ENCODE measurements at places on chromosomes 13 and 19.

GRCh38 chr13:41452462-41452861 lies 4.9 kb upstream of the RGCC start:
- no peak for DNase-seq

DNA sequence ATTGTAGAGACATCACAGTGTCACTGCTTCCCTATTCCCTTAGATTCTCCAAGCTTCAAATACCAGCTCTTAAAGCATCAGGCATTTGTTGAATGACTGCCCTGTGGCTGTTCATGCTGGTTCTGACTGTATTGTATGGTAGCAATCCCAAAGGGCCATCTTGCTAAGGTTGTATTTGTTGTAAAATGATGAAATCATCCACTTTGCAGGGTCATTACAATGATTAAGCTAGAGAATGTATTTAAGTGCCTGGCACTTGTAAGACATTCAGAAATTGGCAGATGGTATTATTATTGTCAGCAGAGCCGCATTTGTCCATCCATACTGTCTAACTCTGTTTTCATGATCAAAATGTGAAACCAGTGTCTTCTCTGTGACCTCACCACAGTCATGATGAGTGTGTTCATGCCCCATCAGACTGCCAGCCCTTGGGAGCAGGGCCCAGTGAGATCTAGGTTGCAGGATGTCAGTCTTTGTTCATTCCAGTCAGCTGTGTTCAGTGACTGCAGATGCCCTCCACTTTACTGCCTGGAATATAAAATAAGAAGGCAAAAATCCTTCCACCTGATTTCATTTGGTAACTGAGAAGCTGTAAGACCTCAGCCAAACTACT lies 86.1 kb downstream of the DHRS12 start:
- no peak for DNase-seq

DNA sequence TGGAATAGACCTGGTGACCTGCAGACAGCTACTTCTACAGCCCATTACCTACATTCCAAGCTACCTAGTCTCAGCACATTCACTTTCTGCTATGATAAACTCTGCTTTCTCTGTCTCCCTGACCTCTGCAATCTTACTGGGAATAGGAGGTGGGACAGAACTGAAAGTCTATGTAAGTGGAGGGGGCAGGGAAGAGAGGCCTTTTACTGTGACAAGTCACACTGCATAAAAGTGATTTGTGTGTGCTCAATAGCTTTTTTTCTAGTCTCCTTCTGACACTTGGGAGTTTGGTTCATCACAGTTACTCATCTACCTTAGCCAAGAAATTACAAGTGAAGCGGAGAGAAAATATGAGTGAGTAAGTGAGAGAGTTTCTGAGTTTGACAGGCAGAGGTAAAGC lies 322.4 kb downstream of the OLFM4 start:
- no peak for DNase-seq

DNA sequence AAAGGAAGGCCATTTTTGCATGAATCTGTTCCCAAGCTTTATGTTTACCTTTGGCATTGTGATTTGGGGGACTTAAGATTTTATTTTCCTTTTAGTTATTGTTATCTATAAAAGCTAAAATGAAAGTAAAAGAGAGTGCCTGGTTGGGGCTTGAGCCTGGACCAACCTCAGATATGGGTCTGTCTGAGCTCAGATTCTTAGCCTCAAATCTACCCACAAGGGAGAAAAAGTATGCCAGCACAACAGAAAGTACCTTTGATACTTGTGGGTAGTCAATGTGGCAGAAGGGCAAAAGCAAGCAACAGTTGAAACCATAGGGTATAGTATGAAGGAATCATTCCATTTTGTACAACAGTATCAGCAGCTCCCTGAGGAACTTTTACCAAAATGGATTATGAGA lies 26.6 kb upstream of the KBTBD6 start:
- no peak for DNase-seq

DNA sequence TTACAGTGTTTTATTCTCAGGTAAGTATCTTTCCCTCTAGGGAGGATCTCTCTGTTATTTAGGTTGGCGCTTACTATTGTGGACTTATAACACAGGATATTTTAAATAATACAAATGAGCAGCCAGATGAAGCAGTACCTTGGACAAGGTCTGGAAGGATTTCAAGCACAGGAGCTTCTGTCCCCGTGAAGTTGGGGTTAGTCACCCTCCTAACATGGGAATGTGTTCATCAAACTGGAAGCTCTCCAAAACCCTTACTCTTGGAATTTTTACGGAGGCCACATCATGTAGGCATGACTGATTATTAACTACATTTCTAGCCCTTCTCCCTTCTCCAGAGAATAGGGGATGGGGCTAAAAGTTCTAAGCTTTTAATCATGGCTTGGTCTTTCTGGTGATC lies 38.3 kb upstream of the SPRY2 start:
- DNase-seq: no peak

DNA sequence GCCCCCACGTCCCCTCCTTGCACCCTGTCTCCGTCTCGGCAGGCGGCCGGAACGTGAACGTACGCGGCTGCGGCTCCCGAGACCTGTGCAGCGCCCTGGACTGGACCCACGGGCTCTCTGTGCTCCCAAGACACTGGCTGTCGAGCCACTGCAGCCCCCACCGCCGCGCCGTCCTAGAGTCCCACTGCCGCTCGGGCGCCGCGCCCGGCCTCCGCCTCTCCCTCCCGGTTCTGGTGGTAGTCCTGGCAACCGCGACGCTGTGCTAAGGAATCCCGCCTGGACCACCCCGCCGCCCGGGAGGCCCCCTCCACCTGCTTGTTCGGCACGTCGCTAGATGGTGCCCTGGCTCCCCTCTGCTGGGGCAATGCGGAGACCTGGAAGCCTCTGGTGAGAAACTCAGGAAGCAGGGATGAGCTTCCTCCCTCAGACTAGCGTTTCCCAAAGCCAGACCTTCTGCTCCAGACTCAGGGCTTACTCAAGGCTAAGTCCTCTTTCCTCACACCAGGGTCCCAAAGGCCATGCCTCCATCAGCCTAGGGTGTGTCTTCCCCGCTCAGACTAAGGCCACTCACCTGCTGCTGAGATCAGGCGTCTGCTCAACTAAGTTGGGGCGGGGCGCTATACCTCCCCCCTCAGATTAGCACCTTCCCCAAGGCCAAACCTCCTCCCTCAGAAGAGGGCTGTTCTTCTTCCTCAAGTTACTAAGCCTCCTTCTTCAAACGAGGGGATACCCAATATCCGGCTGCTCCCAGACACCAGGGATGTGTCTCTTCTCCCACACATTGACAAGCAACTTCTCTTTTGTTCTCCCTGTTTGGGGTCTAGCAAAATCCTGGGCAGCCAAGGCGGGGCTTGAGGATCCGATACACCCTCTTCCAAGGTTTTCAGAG lies 16.1 kb upstream of the IRGC start:
- no peak for DNase-seq

- no peak for DNase-seq
These were observed 68.8 kb downstream of the ZNF536 start for GRCh38 chr19:30441011-30441410.

DNA sequence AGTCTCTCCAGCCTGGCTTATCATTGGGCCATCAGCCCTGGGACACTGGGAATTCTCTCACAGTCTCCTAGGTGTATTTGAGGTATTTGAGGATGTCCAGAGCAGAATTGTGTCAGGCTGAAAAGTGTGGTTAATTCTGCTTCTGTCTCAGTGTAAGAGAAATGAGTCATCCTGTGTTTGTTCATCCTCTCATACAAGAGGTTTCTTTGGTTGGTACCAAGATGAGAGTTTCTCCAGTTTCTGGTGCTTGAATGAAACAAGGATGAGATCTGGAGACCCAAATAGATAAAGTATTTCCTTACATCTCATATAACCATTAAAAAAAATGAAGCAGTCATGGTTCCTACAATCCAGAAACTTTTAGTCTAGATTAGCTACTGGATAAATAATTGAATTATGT lies 7.7 kb downstream of the ZNF253 start:
- no peak for DNase-seq

GRCh38 chr19:17681505-17682125 lies 6.5 kb downstream of the UNC13A start:
- DNase-seq: no peak

GRCh38 chr13:53220038-53220437 lies 191.4 kb downstream of the OLFM4 start:
- no peak for DNase-seq

- peak; percentile 22 for DNase-seq
These were observed 11.9 kb upstream of the PRKD2 start for GRCh38 chr19:46728693-46729339.

DNA sequence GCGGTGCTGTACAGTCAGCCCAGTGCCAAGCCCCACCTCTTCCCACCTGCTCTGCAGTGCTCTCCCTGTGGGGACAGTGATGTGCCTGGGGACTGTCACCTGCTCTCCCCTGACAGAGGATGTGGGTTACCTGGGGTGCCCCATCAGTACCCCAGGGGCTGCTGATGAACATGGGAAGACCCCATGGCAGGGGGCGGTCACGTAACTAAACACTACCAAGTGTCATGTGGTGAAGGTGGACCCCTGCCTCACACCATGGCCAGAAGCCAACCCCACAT lies 12.7 kb downstream of the KDM4B start:
- DNase-seq: no peak

DNA sequence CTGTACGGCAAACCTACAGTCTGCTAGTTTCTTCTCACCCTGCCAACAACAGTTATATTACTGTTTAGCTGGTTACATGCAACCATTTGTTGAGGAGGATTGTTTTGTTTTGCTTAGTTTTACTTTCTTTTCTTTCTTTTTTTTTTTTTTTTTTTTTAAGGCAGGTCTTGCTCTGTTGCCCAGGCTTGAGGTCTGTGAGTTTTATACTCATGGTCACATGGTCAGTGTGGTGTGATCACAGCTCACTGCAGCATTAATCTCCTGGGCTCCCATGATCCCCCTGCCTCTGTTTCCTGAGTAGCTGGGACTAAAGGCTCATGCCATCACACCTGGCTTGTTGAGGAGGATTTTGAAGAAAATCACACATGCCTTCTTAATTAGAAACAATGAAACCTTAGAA lies 505.6 kb downstream of the GPC5 start:
- no peak for DNase-seq

DNA sequence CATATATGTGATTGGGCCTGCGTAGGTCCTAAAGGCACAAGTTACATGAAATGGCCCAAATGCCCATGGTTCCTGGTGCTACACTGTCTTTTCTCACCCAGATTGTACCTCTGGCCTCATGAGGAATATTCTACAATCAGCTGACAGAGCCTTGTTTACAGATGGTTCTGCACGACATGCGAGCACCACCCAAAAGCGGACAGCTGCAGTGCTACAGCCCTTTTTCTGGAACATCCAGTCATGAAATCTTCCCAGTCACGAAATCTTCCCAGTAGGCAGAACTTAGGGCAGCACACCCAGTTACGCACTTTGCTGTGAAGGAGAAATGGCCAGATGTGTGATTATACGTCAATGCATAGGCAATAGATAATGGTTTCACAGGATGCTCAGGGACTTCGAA lies 7.7 kb upstream of the ELF1 start:
- no peak for DNase-seq

- DNase-seq: no peak
These were observed 70.4 kb upstream of the FARP1 start for GRCh38 chr13:98072476-98072875.

DNA sequence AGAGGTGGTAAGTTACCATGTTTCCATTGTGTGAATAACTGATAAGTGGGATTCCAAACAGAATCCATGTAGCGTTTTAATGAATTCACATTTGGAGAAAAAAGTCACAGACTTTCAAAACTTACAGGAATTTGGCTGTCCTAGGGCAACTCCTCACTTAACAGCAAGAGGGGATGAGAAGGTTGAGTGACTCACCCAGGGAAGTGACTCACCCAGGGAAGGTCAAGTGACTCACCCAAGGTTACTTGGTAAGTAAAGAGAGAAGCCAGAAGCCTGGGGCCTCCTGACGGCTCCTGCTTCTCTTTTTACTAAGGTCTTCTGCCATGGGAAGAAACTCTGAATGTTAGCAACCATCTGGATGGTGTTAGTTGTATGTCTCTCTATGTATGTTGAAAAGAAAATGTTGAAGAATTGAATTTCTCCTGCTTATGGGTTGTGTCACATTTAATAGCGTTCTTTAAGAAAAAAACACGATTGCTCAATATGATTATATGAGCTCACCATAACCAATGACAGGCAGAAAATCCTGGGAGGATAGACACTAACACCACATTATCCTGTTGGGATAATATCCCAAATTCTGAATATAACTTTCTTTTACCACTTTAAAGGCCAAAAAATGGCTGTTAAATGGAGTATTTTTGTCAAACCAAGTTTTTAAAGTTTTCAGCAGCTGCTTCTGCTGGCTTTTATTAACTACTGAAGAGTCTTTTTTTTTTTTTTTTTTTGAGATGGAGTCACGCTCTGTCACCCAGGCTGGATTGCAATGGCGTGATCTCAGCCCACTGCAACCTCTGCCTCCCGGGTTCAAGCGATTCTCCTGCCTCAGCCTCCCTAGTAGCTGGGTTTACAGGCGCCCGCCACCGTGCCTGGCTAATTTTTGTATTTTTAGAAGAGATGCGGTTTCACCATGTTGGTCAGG lies 195.6 kb downstream of the GGACT start:
- DNase-seq: peak; percentile 93

DNA sequence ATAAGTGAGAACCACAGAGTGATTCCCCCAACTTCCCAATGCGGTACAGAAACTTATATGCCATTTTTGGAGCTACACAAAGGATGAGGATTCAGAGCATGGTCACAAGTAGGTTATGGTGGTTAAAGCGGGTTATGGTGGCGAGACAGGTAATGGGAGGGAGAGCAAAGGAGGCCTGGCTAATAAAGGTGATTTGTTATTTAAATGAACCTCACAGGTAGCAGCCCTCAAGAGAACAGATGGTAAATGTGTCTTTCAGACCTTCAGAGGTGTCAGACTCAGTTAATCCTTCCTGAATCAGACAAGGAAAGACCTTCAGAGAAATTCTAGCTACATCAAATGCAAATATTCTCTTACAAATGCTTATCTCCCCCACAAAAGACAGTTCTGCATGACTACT lies 1971.4 kb downstream of the OLFM4 start:
- no peak for DNase-seq

DNA sequence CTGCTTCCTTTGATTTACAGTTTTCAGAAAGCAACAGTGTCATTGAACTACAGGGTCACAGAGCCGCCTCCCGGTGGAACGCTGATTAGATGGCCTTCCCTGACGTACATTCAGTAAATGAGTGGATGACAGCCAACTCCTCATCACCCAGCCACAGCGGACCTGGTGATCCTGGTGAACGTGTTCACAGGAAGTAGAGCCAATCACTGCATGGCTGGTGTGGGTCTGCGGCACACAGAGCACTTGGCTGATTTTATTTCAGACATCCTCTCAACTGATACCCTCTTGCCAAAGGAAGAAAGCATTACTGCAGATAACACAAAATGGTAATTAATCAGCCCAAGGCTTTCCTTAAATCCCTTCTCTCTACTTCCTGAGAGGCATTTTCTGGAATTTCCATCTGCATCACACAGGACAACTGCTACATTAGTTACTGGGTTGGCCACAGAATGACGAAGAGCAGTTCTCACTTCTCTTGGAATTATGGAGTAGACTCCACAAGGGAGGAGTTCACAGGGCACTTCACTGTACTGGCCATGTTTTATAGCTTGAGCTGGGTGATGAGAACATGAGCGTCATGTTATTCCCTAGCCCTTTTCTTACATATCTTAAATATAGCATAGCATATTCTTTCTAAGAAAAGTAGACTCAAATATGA lies 84.0 kb upstream of the SLC7A1 start:
- DNase-seq: no peak

DNA sequence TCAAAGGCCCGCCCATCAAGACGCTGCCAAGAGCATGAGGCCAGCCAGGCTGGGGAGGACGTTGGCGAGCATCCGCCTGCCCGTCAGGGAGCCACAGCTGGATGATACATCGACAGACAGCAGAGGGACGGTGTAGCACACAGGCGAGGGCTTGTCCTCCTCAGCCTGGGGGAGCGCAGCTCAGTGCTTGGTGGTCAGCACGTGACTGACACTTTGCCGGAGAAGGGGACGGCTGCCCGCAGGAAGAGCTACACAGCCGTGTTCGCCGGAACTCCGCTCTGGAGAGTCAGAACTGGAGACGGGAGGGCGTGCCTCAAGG lies 34.1 kb downstream of the CSNK1G2 start:
- DNase-seq: no peak

All from AML-193 (cell line).